Activated CD8-positive, alpha-beta T cell treated with anti-CD3 and anti-CD28 coated beads, Interleukin-2, amount 10 ng/mL, durations not matched to agents 7 days and 5 days (primary cell): ENCODE measurements at places on chromosomes 1 and 21. TPM values are rescaled to one million over a fixed set of nuclear protein-coding genes. Genes with fewer than 3 reads are reported as not detected.

The TCHHL1 gene
- total RNA-seq: not detected

The MLLT11 gene
- total RNA-seq: 6.0 TPM

The NKAIN1 gene
- 2.0 TPM for total RNA-seq

The CYB5RL gene
- total RNA-seq: 13.1 TPM

The WNT3A gene
- total RNA-seq: not detected

The PFDN2 gene
- 68.0 TPM for total RNA-seq

The PPP1R15B gene
- 64.7 TPM for total RNA-seq

The AGPAT3 gene
- total RNA-seq: 70.4 TPM

DNA sequence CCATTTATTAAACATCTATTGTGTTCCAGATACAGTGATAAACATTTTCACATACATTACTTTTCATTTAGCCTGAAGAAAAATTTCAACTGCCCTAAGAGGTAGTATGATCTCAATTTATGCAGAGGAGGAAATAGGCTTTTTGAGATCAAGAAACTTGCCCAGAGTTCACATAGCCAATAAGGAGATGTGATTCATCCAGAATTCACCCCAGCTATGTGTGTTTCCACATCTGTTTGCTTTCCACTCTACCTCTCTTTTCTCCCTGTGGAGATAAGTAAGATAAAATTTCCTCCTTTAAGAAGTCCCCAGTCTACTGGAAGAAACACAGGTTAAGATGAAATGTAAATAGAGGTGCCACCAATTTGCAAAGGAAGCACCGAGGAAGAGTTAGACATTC is 199.7 kb upstream of the C8B start:
- no peak for DNase-seq

GRCh38 chr1:12745126-12745991 is 641 bp upstream of the CFAP107 start:
- DNase-seq: no peak

GRCh38 chr1:28458237-28459228 is 47.3 kb upstream of the RCC1 start:
- DNase-seq: no peak

GRCh38 chr21:45442276-45442675 is 37.3 kb downstream of the COL18A1 start:
- no peak for DNase-seq

GRCh38 chr1:205449254-205449749 is 6.5 kb downstream of the BLACAT1 start:
- no peak for DNase-seq

GRCh38 chr1:204074274-204075138 is 1.6 kb downstream of the SOX13 start:
- no peak for DNase-seq

GRCh38 chr1:213669964-213670691 is 317.6 kb upstream of the PROX1 start:
- DNase-seq: no peak

GRCh38 chr1:29094433-29094832 is 29.3 kb downstream of the TMEM200B start:
- no peak for DNase-seq

GRCh38 chr1:152506899-152507498 is 3.6 kb upstream of the LCE5A start:
- no peak for DNase-seq

DNA sequence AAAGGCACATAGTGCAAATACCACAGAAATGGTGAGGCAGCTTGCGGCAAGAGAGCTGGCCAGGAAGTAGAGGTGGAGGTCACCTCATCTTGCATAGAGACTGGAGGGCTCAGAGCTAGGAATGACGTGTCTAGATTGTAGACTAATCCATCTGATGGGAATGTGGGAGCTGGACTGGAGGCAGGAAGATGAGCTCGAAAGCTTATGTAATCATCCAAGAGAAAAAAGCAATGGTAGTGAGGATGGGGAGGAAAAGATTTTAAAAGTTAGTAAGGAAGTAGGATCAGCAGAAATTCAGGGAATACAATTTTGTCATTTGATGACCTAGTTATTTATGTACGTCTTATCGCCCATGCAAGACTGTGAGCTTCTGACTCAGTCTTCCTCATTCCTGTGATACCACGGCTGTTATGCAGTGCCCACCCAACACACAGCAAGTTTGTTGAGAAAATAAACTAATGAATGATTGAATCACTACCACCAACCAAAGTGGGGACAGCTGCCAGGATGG is 123.9 kb downstream of the RRAGC start:
- DNase-seq: no peak

GRCh38 chr1:93495911-93496310 is 48.0 kb downstream of the FNBP1L start:
- DNase-seq: no peak

DNA sequence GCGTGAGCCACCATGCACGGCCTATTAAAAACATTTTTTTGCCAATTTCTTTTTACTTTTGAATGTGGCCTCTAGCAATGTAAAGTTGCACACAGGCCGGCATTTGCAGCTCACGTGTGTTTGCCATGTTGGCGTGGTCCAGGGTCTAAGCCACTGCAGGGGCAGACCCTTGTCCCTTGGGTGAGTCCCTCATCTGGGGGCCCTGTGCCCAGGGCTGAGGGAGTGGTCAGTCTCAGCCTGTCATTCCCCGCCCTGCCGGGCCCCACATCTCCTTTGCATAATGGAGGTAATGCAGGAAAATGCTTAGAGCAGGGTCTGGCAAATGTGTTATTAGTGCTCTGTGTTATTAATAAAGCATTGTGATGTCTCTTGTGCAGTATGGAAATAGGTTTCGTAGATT is 16.9 kb downstream of the AGPAT3 start:
- no peak for DNase-seq

GRCh38 chr1:70146488-70146887 is 58.9 kb downstream of the LRRC40 start:
- no peak for DNase-seq

GRCh38 chr1:33713058-33713877 is 150.6 kb upstream of the HMGB4 start:
- no peak for DNase-seq

GRCh38 chr1:200642481-200642880 is 21.9 kb upstream of the KIF14 start:
- no peak for DNase-seq

- no peak for DNase-seq
Measured at GRCh38 chr1:192993426-192994085, 65.6 kb downstream of the UCHL5 start.

DNA sequence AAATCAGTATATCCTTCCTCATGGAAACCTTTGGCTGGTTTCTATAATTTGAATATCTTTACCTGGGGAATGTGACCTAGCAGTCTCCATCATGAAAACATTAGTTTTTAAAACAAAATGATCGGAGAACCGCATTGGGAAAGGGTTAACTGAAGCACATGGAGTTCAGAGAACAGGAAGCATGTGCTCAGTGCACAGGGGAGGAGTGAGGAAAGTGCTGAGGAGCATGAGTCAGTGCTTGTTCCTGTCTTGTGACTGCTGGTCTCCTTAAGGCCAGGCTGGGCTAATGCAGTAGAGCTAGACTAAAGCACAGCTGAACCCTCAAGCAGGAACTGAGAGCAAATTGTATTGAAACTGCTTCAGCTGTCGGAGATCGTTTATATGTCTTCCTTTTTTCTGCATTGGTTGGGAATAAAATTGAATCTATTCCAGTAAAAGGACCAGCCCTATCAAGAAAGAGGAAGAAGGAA is 5.8 kb downstream of the IFI16 start:
- DNase-seq: peak; percentile 84

GRCh38 chr1:1425753-1426495 is 4.8 kb upstream of the ANKRD65 start:
- DNase-seq: no peak

DNA sequence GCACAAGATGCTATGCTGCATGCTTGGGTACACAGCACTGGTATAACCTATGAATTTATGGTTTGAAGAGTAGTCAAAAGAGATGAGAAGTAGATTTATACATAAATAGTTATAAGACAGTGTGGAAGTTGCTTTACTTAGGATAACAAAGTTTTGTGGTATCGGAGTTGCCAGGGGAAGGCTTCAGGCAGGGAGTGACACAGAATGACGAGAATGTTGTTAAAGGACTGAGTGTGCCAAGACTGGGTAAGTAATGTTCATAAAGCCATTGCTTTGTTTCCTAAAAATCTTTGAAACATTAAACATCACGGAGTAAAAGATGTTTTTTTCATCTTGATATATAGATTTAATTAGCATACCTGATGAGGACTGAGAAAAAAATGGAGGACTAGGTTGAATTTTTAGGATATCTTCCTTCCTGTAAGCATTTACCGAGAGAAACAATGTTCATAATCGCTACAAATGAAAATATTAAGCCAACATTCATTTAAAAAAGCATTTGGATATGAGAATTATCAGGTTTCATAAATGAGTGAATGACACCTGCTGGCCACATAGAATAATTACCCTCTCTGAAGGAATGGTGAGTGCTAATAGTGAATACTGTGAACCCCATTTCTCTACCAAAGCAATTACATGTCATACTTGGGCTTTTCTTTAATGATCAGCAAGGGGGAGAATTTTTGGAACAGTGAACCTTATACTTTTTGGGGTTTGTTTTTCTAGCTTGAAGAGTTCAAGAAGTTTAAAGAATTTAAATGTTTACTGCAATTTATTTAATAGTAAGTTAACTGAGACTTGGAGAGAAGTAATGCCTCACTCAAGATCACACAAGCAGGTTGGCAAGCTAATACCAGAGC is 28.4 kb downstream of the EXTL2 start:
- no peak for DNase-seq

DNA sequence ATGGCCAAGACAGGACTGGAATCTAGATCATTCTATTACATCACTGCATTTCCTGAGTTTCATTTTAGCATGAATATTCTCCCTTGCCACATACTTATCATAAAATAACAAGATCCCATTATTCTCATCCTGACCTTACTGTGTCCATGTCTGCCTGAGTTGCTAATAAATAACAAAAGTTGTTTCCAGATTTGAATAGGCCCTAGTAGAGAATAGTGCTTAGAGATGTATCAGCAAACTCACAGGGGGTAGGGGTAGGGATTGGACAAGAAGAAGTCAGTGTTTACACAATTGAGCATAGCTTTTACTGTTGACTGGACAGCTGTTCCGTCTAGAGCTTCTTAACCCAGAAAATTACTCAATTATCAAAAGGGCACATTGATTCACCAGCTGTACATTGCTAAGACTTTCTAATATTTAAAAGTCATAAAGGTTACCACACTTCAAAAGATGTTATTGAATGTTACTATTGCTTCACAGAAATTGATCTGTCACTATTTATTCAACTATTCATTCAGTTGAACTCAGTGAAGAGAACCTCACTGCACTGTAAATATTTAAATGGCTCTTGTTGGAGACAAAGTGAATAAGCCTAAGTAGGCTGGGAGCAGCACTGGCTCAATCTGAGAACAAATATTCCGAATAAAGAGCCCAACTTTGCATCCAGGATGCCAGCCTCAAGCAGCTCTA is 121.9 kb downstream of the NRIP1 start:
- no peak for DNase-seq
